ENCODE measurements at places on chromosomes 16 and 17. TPM values are rescaled to one million over a fixed set of nuclear protein-coding genes. Genes with fewer than 3 reads are reported as not detected.

EPN2 gene
- 52.8 TPM for total RNA-seq

CSH1 gene
- not detected for total RNA-seq

OR1F1 gene
- not detected for total RNA-seq

TEX14 gene
- total RNA-seq, result 0.39 TPM

GRCh38 chr16:88527186-88527936 is 42.8 kb upstream of the ZC3H18 start:
- peak; percentile 90 for DNase-seq

- DNase-seq, result peak; percentile 83
Measured at GRCh38 chr17:49708515-49709183, 885 bp upstream of the SLC35B1 start.

- no peak for DNase-seq
Measured at GRCh38 chr17:61444075-61444474, 8.1 kb upstream of the TBX4 start.

- no peak for DNase-seq
Measured at GRCh38 chr16:16018705-16019104, 69.3 kb downstream of the ABCC1 start.

GRCh38 chr17:17151055-17151454 is 55.1 kb downstream of the PLD6 start:
- DNase-seq, result no peak

DNA sequence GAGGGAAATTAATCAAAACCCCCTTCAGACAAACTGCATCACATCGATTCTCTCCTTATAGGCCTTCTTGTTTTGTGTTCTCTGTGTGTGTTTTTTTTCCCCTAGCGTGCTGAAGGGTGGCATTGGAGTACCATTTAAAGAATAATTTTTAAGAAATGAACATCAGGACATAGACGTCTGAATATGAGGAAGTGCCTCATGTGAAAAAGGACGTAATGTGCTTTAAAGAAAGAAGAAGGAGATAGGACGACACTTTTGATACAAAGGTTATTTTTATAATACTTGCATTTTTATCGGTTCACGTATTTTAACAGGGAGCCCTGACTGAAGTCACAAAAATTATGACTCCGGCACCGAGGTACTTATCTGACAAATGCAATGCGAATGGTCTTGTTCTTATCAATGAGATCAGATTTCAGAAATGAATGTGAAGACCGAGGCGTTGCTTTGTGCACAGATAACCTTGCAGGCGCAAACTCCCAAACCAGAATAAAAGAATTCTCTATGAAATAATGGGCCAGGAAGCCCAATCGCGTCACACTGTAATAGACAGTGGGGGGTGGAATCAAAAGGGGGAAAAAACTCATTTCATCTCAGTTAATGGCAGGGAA is 606.3 kb downstream of the MAF start:
- DNase-seq, result no peak

GRCh38 chr17:17354560-17355349 is 51.6 kb downstream of the NT5M start:
- peak; percentile 93 for DNase-seq
